CD4-positive, alpha-beta T cell treated with Interferon gamma for 1 hour (primary cell): ENCODE measurements at places on chromosomes 3 and 15.

DNA sequence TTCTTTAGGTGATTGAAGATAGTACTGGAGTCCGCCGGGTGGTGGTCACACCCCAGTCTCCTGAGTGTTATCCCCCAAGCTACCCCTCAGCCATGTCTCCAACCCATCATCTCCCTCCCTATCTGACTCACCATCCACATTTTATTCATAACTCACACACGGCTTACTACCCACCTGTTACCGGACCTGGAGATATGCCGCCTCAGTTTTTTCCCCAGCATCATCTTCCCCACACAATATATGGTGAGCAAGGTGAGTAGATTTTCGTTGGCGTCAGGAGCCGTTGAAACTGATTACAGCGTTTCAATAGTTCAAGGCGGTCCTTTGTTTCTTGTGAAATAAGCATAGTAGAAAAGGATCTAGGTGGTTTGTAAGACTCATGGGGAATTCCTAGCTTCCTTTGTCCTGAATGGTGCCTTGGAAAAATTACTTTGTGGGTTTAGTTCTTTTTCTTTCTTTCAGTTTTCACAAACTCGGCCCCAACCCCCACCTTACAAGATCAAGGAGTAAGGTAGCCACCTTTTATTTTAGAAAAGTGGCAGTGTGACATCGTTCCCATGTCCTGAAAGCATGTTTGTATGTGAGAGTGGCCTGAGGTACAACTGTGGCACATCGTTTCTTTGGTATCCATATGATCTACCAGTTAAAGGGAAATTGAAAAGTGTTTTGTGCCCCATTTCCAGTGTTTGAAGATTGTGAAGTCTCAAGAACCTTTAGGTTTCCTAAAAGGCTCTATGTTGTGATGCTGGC, 200.6 kb downstream of the GHSR start:
- DNase-seq, result no peak

GRCh38 chr15:81950841-81951414, 94.9 kb downstream of the MEX3B start:
- DNase-seq, result no peak

DNA sequence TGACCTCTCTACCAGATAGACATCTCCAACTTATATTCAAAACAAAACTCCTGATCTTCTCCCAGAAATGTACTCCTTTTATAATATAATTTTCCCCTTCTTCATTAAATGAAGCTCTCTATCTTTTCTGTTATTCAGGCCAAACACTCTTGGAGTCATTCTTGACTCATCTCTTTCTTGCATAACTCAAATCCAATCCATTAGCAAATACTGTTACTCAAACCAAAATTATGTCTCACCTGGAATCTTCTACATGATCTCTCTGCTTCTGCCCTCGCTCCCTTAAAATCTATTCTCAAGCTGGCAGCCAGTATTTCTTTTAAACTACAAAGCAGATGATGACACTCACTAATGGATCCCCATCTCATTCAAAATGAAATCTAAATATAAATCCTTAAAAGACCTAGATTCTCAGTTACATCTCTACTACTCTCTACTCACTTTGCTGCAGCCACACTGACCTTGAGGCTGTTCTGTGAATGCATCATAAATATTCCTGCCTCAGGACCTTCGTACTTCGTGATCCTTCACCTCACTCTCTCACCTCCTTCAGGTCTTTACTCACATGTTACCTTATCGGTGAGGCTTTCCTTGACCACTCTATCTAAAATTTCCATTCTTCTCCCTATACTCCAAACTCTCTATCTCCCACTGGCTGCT, 160.9 kb downstream of the TBC1D5 start:
- no peak for DNase-seq

DNA sequence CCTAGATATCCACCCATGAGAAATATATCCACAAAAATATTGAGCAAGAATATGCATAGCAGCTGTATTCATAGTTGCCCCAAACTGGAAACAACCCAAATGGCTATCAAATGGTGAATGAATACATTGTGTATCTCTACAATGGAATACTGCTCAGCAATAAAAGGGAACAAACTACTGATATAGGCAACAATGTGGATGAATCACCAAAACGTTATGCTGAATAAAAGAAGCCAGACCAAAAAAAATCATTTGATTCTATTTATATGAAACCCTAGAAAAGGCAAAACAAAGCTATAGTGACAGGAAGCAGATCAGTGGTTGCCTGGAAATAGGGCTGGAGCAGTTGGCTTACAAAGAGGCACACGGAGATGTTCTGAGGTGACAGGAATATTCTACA, 15.5 kb upstream of the CMTM7 start:
- no peak for DNase-seq

DNA sequence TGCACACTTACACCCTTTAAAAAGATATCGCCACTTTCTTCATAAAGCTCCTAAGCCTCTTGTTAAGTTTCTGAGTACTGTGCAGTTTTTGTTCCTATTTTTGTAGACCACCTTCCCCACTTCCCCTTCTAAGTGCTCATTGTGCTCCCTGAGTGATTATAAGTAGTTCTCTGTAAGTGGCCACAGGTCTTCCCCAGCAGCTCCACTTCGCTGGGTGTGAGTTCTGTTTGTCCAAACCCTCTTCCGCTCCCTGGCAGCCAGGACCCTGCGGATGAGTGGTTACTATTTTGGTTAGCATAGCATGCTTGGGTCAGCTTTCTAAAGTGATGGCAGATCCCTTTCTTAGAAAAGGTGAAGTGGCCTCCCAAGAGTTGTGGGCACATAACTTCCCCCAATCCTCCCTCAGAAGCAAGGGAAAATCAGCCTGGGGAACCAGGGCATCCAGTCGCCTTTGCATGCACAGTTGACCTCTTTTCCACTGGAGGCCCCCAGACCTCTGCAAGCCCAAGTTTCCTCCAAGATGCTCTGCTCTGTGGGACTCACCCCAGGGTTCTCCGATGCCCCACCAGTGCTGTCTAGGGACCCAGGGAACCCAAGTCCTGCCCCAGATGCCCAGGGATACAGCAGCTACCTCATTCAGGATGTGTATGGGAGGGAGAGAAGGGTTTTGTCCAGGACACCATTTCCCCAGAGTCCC, 69.6 kb downstream of the ATP10A start:
- no peak for DNase-seq

GRCh38 chr15:48109856-48110531, 10.8 kb upstream of the SLC24A5 start:
- no peak for DNase-seq

DNA sequence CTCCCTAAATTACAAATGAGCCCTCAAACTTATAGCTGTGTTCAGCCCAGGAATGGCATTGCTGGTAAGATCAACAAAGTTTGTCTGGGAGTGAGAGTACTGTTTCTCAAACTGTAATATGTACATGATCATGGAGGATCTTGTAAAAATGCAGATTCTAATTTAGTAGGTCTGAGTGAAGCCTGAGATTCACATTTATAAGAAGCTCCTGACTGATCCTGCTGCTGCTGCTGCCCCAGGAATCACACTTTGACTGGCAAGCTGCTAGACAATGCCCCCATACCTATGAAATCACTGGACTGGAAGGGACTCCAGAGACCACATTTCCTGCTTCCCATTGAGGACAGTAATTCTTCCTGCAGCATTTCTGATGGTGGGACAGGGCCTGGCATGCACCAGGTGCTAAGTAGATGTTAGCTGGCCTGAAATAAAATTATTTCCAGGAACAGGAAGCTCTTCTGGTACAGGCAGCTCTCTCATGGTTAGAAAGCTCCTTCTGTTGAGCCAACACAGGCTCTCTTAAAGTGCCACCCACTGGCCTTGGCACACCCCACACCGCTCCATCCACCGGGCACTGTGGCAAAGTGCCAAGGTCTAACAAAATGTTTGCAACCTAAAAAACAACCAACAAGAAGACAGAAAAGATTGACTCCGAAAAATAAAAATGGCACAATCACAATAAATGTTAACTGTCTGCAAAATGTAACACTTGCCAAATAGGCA, 36.7 kb upstream of the ZNF710 start:
- no peak for DNase-seq

DNA sequence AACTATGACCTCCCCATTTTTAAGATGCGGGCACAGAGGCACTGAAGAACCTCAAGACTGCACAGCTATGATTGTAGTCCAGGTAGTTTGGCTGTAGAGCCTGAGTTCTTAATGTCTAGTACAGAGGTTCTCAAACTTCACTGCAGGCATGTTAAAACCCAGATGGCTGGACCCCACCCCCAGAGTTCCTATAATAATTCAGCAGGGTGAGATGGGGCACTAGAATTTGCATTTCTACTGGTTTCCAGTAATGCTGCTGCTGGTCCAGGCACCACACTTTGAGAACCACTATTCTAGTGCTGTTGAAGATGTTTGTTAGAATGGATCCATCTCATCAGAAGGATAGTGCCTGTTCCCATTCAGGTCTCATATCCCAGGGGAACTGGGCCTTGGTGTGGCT, 274.9 kb downstream of the ABHD5 start:
- no peak for DNase-seq

- no peak for DNase-seq
Observed at GRCh38 chr15:39140060-39140604, 440.7 kb upstream of the THBS1 start.

DNA sequence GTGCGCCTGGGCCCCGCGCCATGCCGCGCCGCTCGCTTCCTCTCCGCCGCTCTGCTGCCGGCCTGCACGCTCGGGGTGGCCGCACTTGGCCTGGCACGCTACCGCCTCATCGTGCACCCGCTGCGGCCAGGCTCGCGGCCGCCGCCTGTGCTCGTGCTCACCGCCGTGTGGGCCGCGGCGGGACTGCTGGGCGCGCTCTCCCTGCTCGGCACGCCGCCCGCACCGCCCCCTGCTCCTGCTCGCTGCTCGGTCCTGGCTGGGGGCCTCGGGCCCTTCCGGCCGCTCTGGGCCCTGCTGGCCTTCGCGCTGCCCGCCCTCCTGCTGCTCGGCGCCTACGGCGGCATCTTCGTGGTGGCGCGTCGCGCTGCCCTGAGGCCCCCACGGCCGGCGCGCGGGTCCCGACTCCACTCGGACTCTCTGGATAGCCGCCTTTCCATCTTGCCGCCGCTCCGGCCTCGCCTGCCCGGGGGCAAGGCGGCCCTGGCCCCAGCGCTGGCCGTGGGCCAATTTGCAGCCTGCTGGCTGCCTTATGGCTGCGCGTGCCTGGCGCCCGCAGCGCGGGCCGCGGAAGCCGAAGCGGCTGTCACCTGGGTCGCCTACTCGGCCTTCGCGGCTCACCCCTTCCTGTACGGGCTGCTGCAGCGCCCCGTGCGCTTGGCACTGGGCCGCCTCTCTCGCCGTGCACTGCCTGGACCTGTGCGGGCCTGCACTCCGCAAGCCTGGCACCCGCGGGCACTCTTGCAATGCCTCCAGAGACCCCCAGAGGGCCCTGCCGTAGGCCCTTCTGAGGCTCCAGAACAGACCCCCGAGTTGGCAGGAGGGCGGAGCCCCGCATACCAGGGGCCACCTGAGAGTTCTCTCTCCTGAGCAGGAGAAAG, 951 bp downstream of the GPR62 start:
- peak; percentile 24 for DNase-seq

GRCh38 chr3:37766797-37767776, 94.6 kb upstream of the CTDSPL start:
- no peak for DNase-seq

GRCh38 chr3:41907330-41908073, 54.4 kb downstream of the ULK4 start:
- DNase-seq, result no peak

GRCh38 chr3:72862314-72863090, 14.3 kb upstream of the SHQ1 start:
- DNase-seq, result no peak

GRCh38 chr3:85560088-85560785, 601.4 kb downstream of the CADM2 start:
- no peak for DNase-seq

DNA sequence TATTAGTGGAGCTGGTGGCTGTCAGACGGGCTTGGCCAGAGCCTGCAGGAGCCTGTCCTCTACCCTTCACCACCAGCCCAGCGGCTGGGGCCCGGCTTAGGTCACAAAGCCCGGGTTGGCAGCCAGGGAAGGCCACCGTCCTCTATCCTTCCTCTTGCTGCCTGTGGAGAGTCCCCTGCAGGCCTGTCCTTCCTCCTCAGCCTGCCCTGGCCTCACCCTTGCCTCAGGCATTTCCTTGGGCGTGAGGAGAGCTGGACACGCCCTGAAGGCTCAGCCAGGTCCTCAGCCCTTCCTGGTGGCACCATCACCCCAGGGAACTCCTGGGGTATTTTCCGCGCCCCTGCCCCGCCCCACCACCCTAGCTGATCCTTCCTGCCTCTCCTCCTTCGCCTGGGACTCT, 7.7 kb downstream of the CHAC1 start:
- DNase-seq, result no peak

- no peak for DNase-seq
Observed at GRCh38 chr15:50140983-50141382, 21.9 kb upstream of the ATP8B4 start.

DNA sequence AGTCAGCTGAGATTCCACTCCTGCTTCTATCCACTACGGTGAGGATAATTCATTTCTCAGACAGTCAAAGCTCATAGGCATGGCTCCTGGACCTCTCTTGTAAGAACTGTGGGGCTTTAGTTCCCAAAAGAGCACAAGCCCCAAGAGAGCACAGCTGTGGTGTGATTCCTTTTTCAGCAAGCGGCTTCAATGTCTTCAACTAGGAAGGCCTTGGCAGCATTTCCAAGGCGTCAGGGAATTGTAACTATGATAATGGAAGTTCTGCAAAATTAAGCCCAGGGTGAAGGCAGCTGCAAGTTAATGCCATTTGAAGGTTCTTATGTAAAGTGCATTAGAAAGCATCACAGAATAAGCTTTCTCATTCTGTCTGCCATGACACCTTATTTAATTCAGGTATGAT, 657.1 kb downstream of the GRM7 start:
- DNase-seq, result no peak

DNA sequence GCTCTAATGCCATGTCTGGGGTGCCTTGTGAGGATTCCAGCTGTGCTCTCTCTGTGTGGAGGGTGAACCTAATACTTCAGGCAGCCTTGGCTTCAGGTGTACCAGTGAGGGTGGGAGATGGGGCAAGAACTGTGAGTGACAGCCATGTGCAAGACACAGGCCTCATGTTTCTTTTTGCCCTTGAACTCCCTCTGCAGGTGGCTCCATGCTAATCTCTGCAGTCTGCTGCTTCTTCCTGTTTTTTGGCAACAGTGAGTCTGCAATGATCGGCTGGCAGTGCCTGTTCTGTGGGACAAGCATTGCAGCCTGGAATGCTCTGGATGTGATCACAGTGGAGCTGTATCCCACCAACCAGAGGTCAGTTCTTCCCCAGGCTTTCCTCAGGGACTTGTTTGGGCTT, 189.3 kb downstream of the SV2B start:
- DNase-seq, result peak; percentile 2

- DNase-seq, result no peak
Observed at GRCh38 chr15:52405856-52406255, 110.3 kb upstream of the MYO5C start.

DNA sequence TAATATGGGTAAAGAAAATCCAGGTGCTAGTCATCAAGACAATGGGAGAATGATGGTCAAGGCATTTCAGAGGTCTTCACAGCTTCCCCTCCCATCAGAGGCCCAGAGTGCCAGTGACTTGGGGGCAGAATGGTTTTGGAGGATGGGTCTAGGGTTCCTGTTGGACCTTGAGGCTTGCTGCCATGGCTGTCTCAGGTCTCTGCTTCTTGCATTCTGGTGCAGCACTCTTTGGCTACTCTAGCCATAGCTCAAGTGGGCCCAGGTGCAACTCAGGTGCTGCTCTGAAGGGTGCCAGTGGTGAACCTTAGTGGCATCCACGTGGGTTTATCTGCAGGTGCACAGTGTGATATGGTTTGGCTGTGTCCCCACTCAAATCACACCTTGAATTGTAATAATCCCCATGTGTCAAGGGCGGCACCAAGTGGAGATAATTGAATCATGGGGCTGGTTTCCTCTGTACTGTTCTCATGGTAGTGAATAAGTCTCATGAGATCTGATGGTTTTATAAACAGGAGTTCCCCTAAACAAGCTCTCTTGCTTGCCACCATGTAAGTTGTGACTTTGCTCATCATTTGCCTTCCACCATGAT, 48.5 kb upstream of the PEX5L start:
- no peak for DNase-seq
